ENCODE measurements at places on chromosomes 7 and 10.

DNA sequence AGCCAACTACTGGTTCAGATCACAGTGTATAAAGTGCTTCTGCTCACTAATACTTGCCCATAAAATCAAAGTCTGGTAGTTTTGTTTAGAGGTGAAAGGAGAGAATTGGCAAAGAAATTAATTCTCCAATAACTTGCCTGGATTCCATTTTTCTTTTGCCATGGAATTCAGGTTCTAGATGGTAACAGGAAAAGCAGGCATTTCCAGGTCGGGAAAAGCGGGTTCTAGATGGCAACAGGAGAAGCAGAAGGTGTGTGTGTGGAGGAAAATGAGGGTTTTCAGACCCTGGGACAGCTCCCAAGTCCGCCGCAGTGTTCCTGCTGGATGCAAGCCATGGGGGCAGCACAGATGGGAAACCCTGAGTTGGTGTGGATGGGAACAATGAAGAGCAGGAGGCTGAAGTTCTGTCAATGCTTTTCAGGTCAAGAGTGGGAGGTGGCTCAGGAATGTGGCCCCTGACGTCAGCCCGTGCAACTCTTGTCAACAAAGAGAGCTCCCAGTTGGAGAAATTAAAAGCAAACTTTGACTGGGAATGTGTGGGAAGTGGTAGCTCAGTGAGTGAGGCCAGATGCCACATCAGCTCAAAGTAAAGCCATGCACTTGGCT lies 696.7 kb downstream of the LRMDA start:
- no peak for DNase-seq

DNA sequence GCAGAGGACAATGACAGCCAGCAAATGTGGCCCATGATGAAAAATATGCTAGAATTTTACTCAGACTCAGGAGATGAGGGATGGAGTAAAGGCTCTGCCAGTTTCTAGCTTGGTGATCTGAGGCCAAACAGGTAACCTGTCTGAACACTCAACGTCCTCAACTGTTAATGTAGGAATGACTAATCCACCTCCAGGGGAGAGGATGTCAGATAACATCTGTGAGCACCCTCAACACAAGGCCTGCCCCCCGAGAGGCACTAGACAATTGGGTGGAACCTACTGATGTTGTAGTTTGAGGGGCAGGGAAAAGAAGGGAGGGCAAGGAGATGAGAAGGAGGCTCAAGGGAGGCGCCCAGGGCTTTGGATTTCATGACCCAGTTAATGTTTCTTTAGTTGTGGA lies 445.1 kb downstream of the PLXNA4 start:
- DNase-seq = no peak

- peak; percentile 89 for DNase-seq
Measured at GRCh38 chr10:6748981-6749635, 169.0 kb upstream of the PRKCQ start.

DNA sequence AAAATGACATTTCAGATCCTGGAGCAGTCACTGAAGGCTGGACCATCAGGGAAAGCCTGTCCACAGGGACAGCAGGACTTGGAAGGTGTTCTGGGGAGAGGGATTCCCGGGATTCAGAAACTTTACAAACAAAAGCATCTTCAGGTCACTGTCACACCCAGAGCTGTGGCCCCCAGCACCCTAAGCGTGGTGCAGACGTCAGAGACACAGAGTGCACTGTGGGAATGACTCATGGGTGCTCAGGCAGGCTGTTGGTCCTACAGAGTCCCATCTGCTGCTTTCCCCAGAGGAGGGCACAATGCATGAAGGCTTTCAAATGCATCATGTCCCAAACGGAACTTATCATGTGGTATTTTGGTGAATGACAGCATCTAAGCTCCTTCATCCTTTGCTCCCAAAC lies 13.1 kb upstream of the LRMDA start:
- no peak for DNase-seq

DNA sequence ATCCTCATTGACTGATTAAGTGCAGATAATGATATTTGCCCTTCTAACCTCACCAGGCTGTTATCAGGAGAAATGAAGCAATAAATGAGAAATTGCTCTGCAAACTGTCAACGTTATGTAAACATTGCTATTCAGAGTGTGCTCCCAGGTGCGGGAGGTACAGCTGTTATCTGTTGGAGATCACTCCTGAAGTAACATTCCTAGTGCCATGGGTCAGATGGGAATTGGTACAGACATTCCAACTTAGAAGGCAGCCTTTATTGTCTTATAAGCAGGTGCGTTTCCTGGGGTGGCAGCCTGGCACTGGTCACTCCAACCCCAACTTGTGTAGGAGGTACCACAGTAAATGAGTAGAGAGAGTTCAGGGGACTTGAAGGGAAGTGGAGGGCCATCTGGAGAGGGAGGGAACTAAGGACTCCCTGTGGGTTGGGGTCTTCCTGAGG lies 36.8 kb downstream of the HK1 start:
- no peak for DNase-seq

- DNase-seq = no peak
Measured at GRCh38 chr10:52623761-52624160, 148.8 kb downstream of the MBL2 start.

DNA sequence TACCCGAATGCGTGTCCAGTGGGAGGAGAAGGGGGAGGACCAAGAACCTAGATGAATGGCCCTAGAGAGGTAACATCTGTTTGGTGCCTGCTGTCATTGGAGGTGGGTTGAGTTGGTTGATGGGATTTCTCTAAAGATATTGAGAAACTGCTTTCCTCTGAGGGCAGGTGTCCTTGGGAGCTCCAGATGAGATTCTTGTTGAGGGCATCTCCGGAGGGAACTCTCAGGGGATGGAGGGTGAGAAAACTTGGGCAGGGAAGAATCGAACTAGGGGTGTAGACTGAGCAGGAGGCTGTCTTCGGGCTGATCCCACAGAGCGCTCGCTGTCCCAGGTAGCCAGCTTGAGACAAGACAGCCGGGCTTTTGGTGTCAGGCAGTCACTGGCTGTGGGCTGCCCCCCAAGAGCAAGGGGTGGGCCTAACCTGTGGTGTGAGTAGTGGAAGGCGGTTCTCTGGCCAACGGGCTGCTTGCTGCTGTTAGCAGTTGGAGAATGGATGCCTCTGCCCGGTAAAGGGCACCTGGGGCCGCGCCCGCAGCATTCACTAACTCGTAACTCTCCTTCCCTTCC lies 3.7 kb downstream of the IRF5 start:
- no peak for DNase-seq

GRCh38 chr10:86671985-86672710 lies 3.8 kb downstream of the LDB3 start:
- DNase-seq = no peak

DNA sequence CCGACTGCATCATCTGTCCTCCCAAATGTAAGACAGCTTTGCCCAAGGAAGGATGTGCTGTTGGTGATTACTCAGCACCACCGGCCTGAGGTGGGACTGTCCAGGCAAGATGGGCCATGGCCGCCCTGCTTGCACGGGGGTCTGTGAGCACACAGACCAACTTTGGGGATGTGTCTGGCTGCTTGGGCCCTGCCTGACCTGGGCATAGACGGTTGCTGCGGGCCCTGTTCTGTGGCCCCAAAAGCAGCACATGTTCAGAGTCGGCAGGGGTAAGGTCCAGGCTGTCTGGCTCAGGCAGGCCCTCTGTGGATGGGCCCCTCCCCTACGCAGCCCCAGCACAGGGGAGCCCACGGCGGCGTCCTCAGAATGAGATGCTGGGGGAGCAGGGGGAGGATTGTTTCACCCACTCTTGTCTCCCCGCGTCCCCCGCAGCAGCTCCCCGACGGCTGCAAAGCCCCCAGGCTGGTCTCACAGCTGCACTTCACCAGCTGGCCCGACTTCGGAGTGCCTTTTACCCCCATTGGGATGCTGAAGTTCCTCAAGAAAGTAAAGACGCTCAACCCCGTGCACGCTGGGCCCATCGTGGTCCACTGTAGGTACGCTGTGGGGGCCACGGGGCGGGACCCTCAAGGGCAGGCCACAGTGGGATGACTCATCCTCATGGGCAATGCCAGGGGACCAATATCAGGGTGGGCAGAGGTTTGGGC lies 58.4 kb downstream of the MKI67 start:
- no peak for DNase-seq

GRCh38 chr7:134589491-134589941 lies 40.6 kb downstream of the AKR1B15 start:
- peak; percentile 80 for DNase-seq

DNA sequence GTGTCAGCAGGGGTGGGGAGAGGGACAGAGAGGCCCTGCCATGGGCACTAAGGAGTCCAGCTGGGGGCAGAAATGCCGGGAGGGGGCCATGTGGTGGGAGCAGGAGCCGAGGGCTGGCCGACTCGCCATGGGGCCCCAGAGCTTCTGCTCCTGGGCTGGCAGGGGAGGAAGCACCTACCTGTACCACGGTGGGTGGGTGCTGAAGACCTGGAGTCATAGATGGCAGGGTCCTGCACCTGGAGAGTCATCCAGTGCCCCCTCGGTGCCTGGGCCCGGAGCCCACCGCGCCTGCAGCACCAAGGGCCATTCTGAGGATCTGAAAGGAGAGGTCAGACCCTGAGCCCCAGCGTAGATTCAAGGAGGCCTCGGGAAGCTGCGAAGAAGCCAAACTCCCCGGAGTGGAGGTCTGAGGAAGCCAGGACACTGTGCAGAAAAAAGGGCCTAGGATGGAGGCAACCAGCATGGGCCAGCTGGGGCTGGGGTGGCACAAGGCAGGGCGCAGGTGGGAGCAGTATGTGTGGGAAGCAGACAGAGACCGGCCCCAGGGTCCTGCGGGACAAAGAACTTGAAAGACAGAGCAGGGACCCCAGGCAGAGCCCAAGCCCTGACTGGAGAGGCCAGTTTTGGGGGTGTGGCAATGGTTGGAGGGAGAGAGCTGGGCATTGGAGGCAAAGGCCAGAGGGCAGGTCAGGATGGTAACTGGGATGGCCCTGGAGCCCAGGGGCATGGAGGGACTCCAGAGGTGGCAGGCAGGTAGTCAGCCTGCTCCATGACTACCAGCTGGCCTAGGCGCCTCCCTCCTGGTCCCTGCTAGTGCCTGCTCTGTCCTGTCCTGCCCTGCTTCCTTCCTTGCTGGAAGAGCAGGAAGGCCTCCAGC lies 26.7 kb upstream of the SMARCD3 start:
- DNase-seq = no peak
